ENCODE measurements at places on chromosomes 3 and 15.
A peak's percentile ranks its signal among the peaks of the same experiment; 100 is the strongest.

DNA sequence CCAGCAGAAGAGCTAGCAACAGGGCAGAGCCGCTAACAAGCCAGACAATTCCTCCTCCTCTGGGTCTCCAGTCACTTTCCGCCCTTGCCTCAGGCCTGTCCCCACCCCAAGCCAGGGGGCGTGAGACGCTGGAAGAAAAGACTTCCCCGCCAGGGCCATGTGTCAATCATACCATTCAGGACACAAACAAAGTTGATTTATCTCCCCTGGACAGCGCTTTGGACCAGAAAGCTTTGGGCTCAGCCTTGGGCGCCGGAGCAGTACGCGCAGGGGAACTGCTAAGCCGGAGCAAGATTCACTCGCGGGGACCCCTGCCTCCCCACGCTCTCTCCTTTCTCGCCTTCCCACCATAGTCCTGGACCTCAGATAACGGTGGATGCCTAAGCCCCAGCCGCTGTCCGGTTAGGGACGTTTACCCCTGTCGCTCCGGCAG, 479 bp downstream of the LRRC2 start:
- DNase-seq = no peak

- no peak for DNase-seq
Observed at GRCh38 chr3:105764378-105765307, 104.2 kb downstream of the CBLB start.

GRCh38 chr3:128369881-128370642, 96.6 kb downstream of the DNAJB8 start:
- DNase-seq = peak; percentile 54

DNA sequence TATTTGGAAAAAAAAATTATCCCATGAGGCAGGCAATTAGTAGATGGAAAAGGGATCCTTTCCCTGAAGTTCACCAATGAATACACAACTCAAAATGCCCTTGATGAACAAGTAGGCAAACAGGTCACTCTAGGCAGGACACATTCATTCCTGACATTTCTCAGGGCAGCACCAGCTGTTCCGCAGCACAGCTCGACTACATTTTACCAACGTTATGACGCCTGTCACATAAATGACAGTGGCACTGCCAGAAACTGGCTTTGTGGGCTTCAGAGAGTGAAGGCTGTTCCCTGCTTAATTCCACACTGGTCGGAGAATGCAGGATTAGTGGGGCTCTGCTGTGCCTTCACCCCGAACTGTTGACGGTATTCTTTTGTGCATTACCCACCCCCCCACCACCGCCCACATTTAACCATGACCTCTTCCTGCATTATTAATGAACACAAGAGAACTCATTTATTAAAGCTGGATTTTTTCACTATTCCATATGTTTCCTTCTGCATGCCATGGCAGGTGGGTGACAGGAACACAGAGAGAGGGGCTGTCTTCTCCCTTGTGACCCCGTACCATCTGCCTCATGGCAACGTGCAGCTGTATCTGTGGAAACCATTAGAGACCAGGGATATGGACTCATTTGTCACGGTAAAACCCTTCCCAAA, 197.6 kb downstream of the PDZRN3 start:
- DNase-seq = no peak

- DNase-seq = no peak
Observed at GRCh38 chr3:178823591-178824246, 247.9 kb downstream of the ZMAT3 start.

DNA sequence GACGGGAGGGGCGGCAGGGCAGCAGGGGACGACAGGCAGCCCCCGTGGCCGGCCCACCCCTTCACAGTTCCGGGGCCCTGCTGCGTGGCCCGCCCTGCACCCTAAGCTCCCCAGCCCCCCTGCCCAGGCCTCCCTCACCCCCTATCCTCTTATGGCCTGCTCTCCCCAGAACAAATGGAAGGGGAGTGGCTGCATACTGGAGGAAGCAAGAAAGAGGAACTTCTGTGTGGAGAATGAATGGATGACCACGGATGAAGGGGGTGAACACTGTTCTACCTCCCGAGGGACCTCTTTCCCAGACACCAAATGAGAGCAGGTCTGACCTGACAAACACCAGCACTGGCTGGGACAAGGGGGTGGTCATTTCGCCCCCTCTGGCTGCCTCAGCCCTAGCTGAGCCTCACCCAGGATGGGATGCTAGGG, 25.0 kb downstream of the SEC61A1 start:
- DNase-seq = no peak

GRCh38 chr3:62818347-62818746, 56.9 kb downstream of the CADPS start:
- DNase-seq = no peak

- DNase-seq = no peak
Observed at GRCh38 chr15:101522621-101523559, 33.4 kb upstream of the PCSK6 start.

DNA sequence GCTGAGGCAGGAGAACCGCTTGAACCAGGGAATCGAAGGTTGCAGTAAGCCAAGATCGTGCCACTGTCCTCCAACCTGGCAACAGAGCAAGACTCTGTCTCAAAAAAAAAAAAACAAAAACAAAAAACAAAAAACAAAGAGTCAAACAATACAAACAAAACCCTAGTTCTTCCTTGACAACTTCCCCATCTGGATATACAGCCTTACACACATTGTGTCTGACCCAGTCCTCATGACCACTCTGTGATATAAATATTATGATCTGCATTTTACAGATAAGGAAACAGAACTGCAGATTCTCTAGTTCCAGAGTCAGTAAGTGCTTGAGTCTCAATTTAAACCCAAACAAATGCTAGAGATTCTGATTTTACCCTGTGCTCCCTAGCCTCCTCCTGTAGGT, 4.8 kb upstream of the ESYT3 start:
- DNase-seq = no peak

DNA sequence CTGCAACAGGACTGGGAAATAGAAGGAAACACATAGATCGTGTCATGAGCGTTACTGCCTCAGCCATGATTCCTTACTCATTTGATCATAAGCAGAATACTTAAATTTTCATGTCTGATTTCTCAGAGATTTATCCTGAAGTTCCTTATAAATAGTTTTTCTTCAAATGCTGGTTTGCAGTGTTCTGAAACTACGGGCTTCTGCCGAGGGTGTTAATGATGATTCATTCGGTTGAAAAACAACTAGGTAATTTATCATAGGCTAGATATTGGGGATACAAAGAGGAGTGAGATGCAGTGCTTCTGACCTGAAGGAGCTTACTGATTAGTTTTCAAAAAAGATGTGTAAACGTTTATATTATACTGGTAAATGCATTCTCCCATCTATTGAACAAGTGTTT, 428.9 kb downstream of the NLGN1 start:
- no peak for DNase-seq

DNA sequence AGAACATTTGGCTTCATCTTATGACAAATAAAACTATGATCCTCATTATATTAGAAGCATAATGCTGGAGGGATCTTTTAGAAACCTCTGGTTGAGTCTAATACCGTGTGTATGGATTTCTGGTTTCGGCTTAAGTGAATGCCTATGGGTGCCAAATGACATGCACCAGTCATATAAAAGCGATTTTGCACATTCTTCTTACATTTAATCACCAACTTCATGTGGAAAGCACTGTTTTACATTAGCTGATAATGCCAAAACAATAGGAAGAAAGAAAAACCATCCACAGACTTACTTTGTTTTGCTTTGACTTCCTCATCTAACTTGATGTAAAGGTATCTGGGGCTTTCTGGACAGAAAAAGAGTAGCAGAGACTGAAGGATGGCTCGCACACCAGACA, 20.9 kb downstream of the SLC2A2 start:
- DNase-seq = no peak

DNA sequence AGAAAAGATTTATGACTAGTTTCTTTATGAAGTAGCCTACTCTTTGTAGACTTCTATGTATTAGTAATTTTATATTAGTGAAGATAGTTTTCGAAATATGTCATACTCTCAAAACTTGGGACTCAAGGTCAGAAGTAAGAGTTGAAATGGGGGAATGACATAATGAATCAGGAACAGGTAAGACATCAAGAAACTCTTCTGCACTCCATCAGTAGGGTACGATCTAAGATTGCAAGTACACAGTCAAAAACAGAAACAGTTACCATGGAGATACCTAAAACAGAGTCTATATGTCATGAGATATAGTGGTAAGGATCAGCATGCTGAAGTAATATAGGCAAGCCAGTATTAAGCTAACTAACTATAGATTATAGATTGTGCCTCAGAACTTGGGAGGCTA, 187.0 kb upstream of the MLF1 start:
- DNase-seq = no peak

- no peak for DNase-seq
Observed at GRCh38 chr3:6861625-6862000, 698 bp downstream of the GRM7 start.

- no peak for DNase-seq
Observed at GRCh38 chr3:66803721-66804695, 194.1 kb upstream of the KBTBD8 start.

- DNase-seq = peak; percentile 64
Observed at GRCh38 chr3:122969585-122970469, 57.7 kb downstream of the SEMA5B start.

DNA sequence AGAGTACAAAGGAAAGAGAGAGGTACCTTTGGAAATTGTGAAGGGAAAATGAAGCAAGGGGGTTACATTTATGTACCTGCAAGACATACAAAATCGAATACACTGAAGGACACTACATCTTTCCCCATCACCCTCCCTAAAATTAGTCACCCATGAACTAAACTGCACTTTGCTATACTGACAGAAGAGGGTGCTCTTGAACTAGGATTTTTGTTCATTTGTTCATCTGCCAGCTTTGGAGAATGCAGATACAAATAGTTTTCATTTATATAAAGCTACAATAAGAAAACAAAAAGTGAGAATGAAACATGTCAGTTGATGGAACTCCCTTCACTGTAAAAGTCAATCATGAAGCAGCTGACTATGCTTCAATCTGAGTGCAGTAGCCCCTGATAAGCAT, 55.7 kb downstream of the PCCB start:
- no peak for DNase-seq

DNA sequence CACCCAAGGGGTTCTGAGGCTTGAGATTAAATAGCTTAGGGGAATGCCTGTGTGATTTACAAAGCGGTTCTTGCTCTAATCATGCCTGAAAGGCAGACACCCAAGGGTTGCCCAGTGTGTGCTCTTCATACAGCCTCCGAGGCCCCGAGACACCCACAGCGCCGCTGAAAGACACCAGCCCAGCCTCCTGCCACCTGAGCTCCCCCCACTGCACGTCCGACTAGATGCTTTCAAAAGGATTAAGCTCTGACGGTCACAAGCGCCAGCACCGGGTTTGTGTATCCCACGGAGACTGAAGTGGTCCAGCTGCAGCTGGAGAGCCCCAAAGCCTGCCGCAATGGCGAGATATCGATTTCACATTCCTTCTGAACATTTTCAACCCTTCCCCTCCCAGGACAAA, 50.3 kb downstream of the SPATA12 start:
- DNase-seq = no peak

DNA sequence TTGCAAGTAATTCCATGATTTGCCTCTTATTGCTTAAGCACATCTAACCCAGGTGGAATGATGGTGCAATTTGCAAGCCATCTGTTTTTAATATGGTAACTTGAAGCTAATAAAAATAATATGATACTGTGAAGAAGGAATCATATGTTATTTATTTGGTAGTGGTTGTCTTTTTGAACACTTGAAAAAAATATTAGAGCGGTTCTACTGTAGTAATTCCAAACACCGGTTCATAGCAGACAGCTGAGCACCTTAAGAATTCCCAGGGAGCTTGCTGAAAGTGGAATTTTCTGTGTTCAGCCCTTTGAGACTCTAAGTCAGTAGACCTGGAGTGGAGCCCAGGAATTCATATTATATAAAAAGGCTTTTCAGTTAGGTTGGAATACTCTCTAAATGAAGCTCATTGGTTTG, 687.4 kb downstream of the EDEM1 start:
- DNase-seq = no peak

- no peak for DNase-seq
Observed at GRCh38 chr3:113600418-113601182, 68.2 kb downstream of the SIDT1 start.

GRCh38 chr15:90529371-90530249, at the start of gene CRTC3:
TSS of gene CRTC3 (plus strand) at chr15:90529923. CDS start at chr15:90530072, 149 bp downstream.
- peak; percentile 86 for DNase-seq

DNA sequence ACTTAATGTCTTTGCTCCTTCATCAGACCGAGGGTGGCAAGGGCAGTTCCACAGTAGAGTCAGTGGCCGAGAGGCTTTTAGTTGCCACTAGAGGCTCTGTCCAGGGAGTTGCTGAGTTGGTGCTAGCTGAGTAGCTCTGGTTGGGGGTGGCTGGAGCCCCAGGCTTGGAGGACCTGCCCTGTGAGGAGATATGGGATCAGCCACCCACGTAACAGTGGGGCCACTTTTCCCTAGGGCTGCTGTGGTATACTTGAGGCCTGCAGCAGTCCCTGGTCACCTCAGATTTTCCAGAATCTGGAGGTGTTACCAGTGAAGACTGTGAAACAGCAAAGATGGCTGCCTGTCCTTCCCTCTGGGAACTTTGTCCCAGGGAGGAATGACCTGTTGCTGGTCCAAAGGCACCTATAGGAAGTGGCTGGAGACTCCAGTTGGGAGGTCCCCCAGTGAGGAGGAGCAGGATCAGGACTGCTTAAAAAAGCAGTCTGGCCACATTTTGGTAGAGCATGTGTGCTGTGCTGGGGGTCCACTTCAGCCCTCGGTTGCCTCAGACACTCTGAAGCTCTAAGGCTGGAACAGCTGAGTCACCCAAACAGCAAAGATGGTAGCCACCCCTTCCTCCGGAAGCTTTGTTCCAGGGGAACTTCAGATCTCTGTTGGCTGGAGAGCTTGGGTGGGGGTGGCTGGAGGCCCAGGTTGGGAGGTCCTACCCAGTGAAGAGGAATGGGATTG, 72.9 kb downstream of the AKAP13 start:
- no peak for DNase-seq

DNA sequence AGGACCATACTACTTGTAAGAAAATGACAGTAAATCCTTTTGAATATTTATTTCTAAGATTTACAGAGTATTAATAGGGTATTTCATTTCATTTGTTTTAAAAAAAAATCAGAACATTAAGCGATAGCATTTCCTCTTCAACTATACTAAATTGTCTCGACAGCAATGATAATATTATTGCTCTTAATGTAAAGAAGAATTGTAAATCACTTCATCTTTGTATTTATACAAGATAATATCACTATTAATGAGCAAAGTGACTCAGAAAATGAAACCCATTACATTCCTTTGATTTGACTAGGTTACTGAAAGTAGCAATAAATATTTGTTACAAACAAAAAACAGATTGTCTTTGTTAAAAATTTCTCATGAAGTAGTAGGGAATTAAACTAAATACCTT, 131.1 kb upstream of the CNTN4 start:
- no peak for DNase-seq

- no peak for DNase-seq
Observed at GRCh38 chr15:80121546-80121945, 31.3 kb upstream of the FAH start.

DNA sequence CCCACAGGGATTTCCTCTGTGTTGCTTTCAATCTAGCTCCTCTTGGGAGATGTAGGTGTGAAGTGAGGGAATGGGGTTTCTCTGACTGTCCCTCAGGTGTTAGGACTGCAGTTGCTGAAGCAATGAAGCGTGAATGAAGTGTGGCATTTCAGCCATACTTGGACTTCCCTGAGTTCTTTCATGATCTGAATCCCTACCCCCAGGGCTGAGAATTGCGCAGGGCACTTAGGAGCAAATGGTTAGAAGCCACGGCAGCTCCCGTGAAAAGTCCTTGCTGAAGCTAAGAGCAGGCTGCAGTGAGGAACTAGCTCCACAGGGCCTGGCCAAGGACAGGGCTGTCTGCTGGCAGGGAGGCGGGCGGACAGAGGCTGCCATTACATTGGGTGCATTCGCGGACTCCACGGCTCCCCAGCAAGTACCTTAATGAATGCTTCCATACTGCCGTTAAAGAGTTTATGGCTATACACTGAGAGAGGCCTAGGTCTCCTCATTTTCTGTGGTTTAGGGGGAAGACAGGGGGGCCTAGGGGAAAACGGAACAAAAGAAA, 69.0 kb upstream of the RAD18 start:
- DNase-seq = no peak
